ENCODE measurements at places on chromosomes 11 and 22.

DNA sequence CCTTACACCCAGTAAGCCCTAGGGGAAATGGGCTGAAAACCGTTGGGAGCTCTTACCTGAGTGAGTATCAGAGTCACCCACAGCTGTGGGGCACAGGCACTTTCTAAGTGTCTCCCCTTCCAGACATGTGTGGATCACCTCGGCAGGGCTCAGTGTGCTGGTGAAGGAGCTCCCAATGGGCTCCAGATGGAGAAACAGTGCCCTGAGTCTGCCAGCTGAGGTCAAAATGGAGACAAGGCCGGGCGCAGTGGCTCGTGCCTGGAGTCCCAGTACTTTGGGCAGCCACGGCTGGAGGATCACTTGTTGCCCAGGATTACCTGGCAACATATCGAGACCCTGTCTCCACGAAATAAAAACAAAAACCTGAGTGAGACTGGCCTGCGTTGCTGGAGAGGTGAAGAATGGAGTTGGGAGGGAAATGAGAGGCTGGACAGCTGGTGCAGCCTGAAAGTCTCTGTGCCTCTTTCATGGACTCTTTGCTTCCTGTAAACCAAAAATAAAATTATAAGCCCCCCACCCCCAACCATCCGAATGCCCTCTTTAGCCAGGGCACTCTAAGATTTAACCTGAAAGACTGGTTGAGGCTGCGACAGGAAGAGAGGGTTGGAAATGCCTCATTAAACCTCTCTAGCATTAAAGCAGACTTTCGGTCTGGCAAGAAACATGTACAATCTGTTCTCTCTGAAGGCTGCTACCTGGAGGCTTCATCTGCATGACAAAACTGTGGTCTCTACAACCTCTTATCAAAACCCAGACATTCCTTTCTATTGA is 111.8 kb downstream of the SNX19 start:
- DNase-seq: no peak

GRCh38 chr22:41846268-41846987 is 13.5 kb downstream of the SREBF2 start:
- no peak for DNase-seq

DNA sequence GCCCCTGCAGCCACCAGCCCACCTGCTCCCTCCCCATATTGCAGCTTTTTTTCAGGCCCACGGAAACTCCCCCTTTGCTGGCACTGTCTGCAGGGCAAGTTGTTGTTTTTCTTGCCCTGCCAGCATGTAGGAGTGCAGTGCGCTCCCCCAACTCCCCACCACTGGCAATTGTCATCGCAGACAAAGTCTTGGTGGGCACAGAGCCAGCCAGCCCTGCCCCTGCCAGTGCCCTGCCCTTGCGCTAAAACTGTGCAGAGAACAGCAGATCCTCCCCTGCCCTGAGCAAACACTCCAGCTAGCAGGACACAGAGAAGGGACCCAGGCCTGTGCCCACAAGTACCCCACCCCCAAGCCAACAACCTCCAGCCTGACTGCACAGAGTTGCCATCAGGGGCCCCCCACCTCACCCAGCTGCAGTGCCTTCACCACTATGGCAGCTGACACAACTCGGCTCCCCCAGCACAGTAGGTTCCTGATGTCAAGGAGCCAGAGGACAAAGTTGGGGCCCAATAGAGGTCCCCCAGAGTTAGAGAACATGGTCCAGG is 158.1 kb upstream of the ARHGAP42 start:
- no peak for DNase-seq

GRCh38 chr11:129639300-129639699 is 176.3 kb upstream of the TMEM45B start:
- DNase-seq: peak; percentile 84

- DNase-seq: no peak
Measured at GRCh38 chr11:72271980-72272379, 28.0 kb upstream of the PHOX2A start.

DNA sequence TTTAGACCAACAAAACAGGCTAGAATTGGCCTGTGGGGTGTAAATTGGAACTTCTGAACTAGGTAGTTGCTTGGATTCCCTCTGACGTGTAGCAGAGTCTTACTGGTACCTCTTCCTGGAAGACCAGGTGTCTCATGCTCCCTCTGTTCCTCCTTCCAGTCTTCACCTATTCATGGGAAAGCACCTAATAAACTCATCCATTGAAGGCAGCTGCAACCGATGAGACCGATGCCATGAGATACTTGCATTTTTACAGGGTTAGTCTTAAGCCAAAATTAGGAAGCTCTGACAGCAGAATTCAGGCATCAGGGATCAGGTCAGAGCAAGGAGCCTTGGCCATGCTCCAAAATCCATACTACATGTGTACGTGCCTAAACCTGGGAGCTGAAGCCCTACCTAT is 13.2 kb upstream of the HEPHL1 start:
- DNase-seq: no peak

DNA sequence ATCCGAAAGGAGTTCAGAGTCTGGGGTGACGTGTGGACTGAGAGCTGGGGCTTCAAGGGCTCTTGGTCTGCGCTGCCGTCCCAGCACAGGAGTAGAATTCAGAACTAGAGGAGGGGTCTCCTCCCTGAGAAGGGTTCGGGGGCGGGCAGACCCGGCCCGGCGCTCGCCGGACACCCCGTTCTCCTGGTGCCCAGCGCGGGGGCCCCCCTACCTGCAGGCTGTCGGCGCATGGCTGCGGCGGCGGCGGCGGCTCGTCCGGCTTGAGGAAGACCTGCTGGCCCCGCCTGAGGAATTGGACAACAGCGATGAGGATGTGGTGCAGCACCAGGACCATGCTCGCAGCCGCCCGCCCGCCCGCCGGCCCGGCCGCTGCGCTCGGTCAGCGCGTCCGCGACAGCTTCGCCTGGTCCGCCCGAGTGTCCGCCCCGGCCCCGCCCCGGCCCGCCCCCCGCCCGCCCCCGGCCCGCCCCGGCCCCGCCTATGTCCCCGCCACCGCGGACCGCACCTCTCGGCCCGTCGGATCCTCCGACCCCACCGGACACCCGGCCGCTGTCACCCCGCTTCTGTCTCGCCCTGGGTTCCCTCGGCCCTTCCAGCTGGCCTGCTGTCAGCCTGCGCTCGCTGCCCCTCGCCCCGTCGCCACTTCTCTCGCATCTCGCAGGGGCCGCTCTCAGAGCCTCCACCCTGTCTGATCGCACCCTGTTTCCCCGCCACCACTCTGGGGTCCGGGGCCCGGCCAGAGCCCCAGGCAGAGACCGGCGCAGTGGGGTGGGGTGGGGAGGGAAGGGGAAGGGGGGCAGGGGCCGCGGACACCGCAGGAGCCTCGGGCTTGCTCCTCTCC is 32.0 kb downstream of the PDE2A start:
- DNase-seq: no peak

DNA sequence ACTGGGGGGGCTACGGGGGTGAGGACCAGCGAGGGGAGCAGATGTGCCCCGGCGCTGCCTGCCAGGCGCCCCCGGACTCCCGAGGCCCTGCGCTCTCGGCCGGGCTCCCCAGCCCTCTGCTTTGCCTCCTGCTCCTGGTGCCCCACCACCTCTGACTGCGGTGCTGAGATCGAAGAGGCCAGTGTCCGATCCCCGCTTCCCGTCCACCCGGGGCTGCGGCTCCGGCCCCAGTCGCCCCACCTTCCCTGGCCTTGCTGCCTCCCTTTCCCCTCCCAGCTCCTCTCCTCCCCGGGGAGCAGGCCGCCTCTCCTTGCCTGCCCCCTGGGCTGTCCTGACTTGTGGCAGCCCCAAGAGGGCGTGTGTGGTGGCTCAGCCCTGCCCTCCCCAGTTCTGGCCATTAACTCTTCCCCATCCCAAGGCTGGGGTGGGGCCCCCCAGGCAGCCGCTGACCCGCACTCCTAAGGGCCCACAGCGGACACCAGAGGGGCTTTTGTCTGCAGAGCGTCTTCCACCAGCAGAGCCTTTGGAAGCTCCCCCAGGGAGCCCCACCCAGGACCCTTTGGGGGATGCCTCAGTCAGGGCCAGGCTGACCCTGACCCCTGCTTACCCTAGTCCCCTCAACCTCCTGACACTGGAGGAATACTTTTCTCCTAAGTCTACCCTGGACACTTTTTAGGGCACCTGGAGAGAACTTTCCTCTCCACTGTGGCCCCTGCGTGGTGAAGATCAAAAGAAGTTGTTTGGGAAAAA is 16.6 kb downstream of the RTN4RL2 start:
- peak; percentile 32 for DNase-seq

- no peak for DNase-seq
Measured at GRCh38 chr11:74278721-74279161, 32.7 kb downstream of the P4HA3 start.

GRCh38 chr11:121035780-121036179 is 11.9 kb downstream of the TBCEL start:
- DNase-seq: peak; percentile 14

- no peak for DNase-seq
Measured at GRCh38 chr11:77789731-77790476, 30.6 kb downstream of the RSF1 start.

Data from activated CD4-positive, alpha-beta T cell treated with anti-CD3 and anti-CD28 coated beads, Interleukin-2, amount 50 U/mL, for 16 hours (primary cell).